ENCODE measurements at places on chromosomes 11 and 22.

GRCh38 chr22:21745948-21746347, 10.4 kb upstream of the YPEL1 start:
- no peak for DNase-seq

- no peak for DNase-seq
These were observed 3.3 kb downstream of the ALDH3B2 start for GRCh38 chr11:67671211-67671520.

- DNase-seq = peak; percentile 92
These were observed at the start of gene RAB38 for GRCh38 chr11:88174709-88175568. Gene RAB38 (minus strand): TSS chr11:88175443. CDS start chr11:88175384, 59 bp downstream.

- no peak for DNase-seq
These were observed 27.3 kb upstream of the NFRKB start for GRCh38 chr11:129922674-129923073.

DNA sequence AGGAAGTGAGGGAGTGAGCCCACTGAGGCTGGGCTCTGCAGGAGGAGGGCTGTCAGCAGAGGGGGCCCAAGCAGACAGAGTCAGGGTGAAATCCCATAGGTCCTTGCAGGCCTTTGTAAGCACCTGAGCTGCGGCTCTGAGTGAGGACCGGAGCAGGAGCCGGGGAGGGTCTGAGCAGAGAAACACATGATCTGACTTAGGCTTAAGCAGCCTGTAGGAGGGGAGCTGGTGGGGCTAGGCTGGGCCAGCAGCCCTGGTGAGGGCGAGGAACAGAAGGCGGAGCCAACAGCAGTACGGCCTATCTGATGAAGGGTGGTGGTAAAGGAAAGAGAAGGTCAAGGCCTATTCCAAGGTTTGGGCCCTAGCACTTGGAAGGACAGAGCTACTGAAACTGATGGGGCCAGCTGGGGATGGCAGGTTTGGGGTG, 26.9 kb upstream of the CBX7 start:
- no peak for DNase-seq

Data from fibroblast of pulmonary artery (primary cell).